ENCODE measurements at places on chromosomes 1 and 21.

- DNase-seq, result no peak
These were observed 307.7 kb downstream of the USP25 start for GRCh38 chr21:16037421-16037955.

GRCh38 chr1:244957525-244957924, 93.2 kb upstream of the HNRNPU start:
- no peak for DNase-seq

DNA sequence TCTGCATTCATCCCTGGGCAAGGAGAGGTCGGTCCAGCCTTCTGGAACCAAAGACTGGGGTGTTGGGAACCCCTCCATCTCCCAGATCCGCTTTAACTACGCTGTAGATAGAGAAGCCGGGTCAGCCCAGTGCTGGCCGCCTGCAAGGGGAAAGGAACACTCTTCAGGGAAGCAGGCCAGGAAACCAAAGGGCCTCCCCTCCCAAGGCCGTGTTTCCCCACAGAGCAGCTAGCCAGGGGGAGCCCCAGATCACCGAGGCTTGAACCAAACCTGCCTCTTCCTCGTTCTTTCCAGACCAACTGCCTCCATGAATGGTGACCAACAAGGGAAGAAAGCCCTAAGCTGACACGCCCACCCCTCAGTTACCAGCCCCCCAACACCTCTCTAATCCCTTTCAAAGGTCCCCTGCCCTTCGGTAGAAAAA, 1.2 kb upstream of the CHD5 start:
- DNase-seq, result no peak

GRCh38 chr1:187460093-187460492, 631.3 kb downstream of the PLA2G4A start:
- no peak for DNase-seq

- no peak for DNase-seq
These were observed 1.8 kb upstream of the ZNF362 start for GRCh38 chr1:33254491-33254890.

DNA sequence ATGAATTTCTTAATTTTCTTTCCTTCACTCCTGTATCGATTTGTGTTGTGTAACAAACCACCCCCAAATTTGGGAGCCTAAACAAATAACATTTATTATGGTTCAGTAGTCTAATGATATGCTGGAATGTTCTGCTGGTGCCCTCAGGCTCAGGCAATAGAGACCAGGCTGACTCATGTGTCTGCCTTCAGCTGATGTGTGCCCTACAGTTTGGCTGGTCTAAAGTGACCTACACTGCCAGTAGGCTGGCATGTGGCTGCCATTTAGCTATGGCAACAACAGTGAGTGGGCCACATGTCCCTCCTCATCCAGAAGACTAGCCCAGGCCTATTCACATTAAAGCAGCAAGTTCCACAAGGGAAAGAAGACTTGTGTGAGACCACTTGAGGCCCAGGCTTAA, 115.8 kb downstream of the PTPRC start:
- DNase-seq, result no peak

DNA sequence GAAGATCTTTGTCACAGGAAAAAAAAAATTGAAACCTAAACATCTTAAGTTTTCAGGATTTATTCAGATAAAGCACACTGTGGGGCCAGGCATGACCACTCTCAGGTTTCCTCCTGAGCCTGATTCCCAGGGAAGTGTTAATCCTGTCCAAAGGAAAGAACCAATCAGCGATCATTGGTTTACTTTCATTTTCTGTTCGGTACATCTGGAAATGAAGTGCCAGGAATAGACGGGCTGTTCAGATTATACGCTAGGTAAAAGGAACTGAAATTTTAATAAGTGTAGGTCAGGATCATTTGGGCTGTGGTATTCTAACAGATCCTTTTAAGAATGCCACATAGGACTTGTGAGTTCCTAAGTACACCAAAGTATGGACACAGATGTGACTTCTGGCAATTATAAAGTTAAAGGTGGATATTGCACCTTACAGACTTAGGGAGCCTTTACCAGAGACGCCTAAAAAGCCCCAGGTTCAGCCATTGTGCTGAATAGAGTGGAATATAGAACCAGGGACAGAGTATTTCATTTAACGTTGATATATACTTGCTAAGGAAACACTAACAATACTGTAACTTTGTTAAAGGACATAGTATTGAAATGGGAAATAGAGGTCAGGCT, 9.3 kb upstream of the CACYBP start:
- peak; percentile 80 for DNase-seq

GRCh38 chr1:61332796-61333195, 250.4 kb downstream of the NFIA start:
- no peak for DNase-seq

GRCh38 chr1:201375169-201375568, 2.3 kb downstream of the TNNT2 start:
- DNase-seq, result no peak

- DNase-seq, result peak; percentile 43
These were observed 5.4 kb upstream of the SLC35D1 start for GRCh38 chr1:67059346-67059745.

GRCh38 chr21:17427157-17427556, 85.7 kb upstream of the CXADR start:
- DNase-seq, result no peak

GRCh38 chr1:15691434-15692032, 7.4 kb downstream of the PLEKHM2 start:
- peak; percentile 53 for DNase-seq

- DNase-seq, result no peak
These were observed 16.4 kb downstream of the SPRTN start for GRCh38 chr1:231354330-231355020.

DNA sequence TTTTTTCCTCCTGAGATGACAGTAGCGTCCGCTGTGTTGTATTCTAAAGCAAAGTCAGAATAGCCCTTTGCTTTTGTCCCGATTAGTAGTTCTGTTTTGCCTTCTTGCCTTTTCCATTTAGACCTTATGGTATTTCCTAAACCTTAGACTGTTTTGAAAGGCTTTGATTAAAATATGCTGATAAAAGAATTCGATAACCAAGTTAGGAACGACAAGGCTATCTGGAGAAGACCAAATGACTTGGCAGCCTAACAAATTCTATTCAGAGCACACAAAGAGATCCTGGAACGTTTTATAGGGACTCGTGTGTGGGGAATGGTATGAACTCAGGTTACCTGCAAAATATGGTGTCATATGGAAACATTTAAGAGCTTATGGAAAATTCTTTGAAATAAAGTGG, 42.9 kb downstream of the NFIA start:
- no peak for DNase-seq

DNA sequence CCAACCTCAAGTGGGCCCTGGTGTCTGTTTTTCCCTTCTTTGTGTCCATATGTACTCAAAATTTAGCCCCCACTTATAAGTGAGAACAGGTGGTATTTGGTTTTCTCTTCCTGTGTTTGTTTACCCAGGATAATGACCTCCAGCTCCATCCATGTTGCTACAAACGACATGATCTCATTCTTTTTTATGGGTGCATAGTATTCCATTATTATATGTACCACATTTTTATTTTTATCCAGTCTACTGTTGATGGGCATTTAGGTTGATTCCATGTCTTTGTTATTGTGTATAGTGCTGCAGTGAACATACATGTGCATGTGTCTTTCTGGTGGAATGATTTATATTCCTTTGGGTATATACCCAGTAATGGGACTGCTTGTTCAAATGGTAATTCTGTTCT, 27.6 kb downstream of the FCRL3 start:
- no peak for DNase-seq

GRCh38 chr1:34648501-34648900, 106.3 kb upstream of the GJB5 start:
- DNase-seq, result no peak

DNA sequence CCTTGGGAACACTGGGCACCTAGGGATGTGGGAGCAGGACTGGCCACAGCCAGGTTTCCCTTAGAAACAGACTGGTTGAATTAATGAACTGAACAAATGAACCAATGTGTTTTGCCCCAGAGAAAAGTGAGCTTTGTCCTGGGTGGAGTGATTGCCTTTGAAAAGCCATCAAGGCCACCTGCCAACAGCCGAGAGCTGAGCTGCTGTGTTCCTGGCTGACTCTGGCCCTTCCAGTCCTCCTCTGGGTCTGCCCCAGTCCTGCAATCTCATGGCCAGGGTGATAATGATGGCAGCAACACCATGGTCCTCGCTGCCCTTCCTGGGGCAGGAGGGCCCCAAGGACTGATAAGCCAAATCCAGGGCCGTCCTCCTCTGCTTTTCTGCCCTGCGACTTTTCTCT, 18.2 kb upstream of the GJA9 start:
- DNase-seq, result no peak

DNA sequence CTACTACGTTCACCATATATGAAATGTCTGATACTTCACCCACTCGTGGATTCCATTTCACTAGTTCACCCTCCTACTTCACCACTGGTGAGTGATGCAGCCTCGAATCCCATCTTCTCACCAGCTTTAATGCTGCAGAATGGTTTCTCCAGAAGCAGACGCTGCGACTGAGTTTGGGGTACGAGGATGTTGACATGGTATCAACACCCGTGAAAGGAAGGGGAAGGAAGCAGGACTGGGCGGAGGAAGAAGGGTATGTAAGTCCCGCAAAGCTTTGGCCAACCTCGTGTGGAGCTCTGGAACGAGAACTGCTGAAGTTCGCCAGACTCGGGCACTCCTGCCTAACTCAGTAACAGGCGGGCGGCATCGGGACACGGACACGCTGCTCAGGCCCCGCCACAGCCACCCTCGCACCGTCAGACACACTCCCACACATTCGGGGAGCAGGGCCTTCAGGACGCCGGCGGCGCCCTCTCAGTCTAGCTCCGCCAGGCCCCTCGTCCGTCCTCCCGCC, 833 bp upstream of the DIP2A start:
- DNase-seq, result peak; percentile 54

GRCh38 chr1:226938903-226939437, 1.1 kb upstream of the COQ8A start:
- peak; percentile 66 for DNase-seq

- no peak for DNase-seq
These were observed 7.4 kb upstream of the CAMTA1 start for GRCh38 chr1:6777813-6778212.

DNA sequence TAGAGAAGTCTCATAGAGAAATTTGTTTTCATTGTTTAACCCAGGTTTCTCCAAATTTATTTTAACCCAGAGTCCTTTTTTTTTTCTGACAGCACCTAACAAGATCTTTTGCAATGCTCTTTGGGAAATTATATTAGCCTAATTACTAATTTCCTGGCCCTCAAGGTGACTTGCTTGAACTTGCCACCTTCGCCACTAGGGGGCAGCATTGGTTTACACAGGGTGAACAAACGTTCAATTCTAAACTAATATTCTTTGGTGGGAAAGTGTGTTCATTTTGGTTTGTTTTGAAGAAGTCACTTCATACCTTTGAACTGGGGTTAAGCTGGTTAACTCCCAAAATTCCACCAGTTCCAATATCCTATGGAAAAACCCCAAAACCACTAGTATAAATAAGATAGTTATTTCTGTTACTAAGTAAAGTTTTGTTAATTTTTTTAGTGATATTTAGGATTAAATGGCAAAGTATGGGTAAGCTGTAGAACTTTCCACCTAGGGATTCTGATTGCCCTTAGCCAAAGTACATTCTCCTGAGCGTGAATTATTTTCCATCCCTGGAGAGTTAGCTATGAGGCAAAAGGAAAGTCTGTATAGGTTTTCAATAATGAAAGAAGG, 13.0 kb downstream of the CCDC190 start:
- DNase-seq, result peak; percentile 84

GRCh38 chr1:204202481-204202880, 6.2 kb upstream of the KISS1 start:
- DNase-seq, result no peak

GRCh38 chr1:156060937-156061636, at the start of gene RAB25:
TSS of gene RAB25 (plus strand) at chr1:156061160. CDS start at chr1:156061401, 241 bp downstream.
- DNase-seq, result no peak

GRCh38 chr1:228194436-228194835, 13.4 kb upstream of the OBSCN start:
- no peak for DNase-seq

DNA sequence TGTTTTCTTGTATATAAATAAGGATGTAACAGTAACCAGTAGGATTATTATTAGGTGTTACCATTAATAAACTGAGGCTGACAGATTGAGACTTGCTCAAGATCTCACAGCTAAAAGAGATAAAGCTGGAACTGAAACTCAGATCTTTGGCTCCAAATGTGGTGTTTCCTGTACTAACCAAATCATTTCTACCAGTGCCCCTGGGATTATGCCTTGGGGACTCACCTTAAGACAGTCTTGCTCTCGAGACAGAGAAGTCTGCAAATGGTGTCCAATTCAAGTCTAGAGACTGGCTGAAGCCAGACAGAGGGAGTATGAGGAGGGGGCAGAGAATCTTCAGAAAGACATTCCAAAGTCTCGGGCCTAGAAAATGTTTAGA, 593 bp upstream of the CD53 start:
- no peak for DNase-seq

GRCh38 chr1:225483818-225484656, 56.2 kb upstream of the LBR start:
- no peak for DNase-seq

DNA sequence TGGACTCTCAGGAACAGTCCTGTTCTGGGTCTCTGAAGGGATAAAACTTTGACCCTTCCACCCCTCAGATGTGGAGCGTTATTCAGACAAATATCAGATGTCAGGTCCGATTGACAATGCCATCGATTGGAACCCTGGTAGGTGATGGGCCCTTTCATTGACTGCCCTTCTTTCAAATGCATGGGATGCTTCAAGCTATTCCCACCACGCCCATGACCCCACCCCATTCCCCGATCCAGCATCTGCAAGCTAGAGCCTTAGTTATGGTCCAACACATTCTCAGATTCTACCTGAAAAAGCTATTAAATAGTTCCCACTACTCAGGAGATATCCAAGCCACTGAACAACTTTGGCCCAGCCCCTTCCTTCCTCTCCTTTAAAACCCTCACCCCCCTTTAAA, 12.5 kb downstream of the POLR3GL start:
- no peak for DNase-seq

- peak; percentile 25 for DNase-seq
These were observed 99.5 kb downstream of the LACTBL1 start for GRCh38 chr1:22872981-22873664.

GRCh38 chr1:108505763-108506070, 54.2 kb upstream of the EEIG2 start:
- DNase-seq, result no peak

GRCh38 chr21:34365809-34366208, 2.0 kb downstream of the KCNE2 start:
- no peak for DNase-seq

GRCh38 chr1:110035236-110035752, 870 bp downstream of the STRIP1 start:
- DNase-seq, result no peak

DNA sequence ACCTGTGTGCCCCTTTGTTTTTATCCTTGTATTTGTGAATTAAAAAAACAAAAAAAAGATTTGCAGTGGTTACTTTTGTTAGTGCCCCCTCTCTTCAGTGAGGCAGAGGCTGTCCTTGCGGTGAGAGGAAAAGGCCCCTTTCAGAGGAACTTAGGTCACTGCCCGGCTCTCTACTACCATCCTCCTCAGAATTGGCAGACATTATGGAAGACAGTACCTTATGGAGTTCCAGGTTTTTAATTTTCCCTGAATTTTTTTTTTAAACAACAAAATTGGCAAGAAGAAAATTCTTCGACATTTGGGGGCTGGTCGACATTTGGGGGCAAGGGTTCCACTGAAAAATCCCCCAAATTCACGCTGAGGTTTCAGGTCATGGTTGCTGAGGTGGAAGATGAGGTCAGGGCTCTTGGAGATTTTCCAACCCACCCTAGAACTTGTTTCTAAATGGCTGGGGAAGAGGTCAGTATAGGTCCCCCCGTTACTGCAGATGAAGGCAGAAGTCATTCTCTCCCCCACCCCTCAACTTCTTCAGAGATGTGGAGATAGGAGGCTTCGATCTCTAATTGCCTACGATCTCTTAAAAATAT, 5.3 kb downstream of the RXFP4 start:
- DNase-seq, result no peak
